ENCODE measurements at places on chromosomes 3 and 15. TPM values are rescaled to one million over a fixed set of nuclear protein-coding genes. Genes with fewer than 3 reads are reported as not detected.

- no peak for DNase-seq
These were observed 16.9 kb upstream of the ALCAM start for GRCh38 chr3:105349684-105350387.

DNA sequence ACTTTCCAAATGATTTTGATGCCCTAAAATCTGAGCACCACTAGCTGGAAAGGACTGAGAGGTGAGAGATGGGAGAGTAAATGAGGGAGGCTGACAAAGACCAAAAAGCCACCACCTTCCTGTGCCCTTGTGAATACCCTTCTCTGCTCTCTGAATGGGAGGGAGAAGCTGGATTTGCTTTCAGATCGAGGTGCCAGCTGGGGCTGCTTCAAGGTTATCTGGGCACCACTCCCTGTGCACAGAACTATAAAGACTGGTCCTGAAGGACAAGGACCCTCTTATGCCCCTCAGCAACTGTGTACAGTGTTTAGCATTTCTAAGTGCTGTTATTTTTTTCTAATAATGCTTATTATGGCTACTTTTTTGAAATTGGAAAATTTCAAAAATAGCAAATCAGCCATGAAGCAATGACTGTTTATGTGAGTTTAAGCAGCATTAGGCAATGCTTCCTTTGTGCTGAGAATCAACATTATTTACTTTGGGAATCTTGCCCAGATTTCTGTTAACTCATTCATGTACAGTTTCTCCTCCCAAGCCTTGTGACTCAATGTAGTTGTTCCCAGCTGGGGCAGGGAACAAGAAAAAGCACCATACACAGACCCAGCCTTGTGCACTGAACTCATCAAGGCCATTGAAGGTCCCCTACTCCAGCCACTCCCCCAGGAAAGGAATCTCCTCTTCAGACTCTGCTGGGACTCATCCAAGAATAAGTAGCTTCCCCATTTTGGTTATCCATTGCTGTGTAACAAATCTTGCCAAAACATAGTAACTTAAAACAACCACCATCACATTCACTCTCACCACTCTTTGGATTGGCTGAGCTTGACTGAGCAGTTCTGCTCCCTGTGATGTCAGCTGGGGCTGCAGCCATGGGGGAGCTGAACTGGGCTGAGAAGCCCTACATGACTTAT lies 37.3 kb upstream of the CDV3 start:
- peak; percentile 84 for DNase-seq

GRCh38 chr3:101292027-101292426 lies 28.3 kb downstream of the IMPG2 start:
- DNase-seq = no peak

DNA sequence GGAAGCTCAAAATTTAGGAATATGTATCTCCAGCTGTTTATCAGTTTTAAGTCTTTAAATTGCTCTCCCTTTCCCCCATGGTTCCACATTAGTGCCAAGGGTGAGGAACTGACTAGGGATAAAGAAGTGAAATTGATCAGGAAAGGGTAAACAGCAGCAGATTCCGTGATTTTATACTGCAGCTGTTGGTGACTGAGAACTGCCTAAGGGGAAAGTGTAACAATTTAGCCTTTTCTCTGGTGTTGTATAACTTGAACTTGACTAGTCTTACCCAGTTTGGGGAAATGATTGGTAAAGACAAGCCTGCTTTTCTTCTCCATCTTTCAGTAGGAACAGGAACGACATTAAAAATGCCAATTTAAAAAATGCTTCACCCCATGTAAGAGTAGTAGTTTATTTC lies 5.0 kb downstream of the SPRED1 start:
- no peak for DNase-seq

- DNase-seq = no peak
These were observed 284.5 kb upstream of the SEMA6D start for GRCh38 chr15:47432826-47433225.

GRCh38 chr3:177642042-177642803 lies 444.9 kb upstream of the TBL1XR1 start:
- DNase-seq = no peak

DNA sequence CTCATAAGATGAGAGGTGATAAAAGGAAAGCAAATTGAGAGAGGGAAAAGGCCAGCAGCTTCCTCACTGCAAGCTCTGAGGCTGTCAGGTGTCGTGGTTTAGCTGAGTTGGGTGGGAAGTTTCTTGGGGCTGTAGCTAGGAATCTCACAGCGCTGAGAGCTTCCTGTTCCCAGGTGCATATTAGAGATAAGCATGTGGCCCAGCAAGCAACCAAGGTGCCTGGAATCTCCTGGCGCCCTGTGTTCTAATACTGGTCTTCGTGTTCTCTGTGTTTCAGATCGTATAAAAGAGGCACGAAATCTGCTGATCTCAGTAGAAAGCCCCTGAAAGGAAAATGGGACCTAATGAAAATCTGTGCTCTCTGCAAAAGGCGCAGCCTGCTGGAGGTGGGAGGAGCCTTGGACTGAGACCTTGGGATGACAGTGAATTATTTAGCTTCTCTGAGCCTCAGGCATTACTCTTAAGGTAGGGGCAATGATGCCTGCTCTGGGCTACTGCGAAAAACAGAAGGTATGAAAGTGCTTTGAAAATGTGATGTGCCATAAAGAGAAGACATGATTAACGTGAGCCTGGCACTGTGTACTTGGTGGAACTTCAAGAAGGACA lies 499.9 kb downstream of the TBL1XR1 start:
- DNase-seq = no peak

GRCh38 chr15:80946576-80946975 lies 43.0 kb downstream of the MESD start:
- no peak for DNase-seq

KATNBL1 gene
- total RNA-seq = 49.8 TPM

TMC3 gene
- not detected for total RNA-seq
